Kidney epithelial cell (primary cell): ENCODE measurements at places on chromosomes 4 and X. TPM values are rescaled to one million over a fixed set of nuclear protein-coding genes. Genes with fewer than 3 reads are reported as not detected.

- no peak for DNase-seq
Observed at GRCh38 chr4:55545641-55546505, 836 bp downstream of the CLOCK start.

- DNase-seq: no peak
Observed at GRCh38 chr4:1740021-1740545, 18.8 kb downstream of the TACC3 start.

- DNase-seq: no peak
Observed at GRCh38 chr4:48710446-48711209, 69.5 kb downstream of the FRYL start.

- DNase-seq: no peak
Observed at GRCh38 chrX:84441143-84441542, 61.1 kb downstream of the HDX start.

- no peak for DNase-seq
Observed at GRCh38 chr4:166259081-166259480, 386.0 kb downstream of the TLL1 start.

DNA sequence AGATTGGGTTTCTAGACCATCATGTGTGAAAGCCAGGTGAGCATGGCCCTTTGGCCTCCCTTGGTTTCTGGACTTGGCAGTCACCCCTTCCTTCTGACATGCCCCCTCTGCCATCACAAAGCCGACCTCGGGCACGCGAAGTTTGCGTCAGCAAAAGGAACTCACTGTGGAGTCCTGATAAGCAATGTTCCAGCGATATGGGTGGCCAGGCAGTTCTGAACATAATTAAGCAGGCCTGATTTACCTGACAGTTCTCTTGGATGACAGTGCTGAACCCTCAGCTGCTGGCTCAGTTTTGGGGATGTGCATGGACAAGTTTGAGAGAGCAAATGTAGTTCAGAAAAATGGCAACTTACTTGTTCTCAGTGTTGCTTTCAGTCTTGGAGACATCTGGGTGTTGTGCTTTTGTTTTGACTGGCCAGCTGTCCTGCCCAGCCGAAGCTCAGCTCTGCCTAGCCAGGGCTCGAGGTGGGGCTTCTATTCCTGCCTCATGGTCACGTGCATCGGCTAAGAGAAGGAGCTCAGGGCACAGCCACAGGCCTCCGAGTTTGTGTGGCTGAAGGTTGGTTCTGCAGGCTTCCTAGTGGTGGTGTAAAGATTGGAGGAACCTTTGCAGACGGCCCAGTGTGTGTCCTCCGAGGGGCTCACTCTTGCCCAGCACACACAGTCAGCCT lies 78.3 kb downstream of the CLDN34 start:
- DNase-seq: no peak

- DNase-seq: no peak
Observed at GRCh38 chr4:80831383-80832361, 198.8 kb upstream of the BMP3 start.

DNA sequence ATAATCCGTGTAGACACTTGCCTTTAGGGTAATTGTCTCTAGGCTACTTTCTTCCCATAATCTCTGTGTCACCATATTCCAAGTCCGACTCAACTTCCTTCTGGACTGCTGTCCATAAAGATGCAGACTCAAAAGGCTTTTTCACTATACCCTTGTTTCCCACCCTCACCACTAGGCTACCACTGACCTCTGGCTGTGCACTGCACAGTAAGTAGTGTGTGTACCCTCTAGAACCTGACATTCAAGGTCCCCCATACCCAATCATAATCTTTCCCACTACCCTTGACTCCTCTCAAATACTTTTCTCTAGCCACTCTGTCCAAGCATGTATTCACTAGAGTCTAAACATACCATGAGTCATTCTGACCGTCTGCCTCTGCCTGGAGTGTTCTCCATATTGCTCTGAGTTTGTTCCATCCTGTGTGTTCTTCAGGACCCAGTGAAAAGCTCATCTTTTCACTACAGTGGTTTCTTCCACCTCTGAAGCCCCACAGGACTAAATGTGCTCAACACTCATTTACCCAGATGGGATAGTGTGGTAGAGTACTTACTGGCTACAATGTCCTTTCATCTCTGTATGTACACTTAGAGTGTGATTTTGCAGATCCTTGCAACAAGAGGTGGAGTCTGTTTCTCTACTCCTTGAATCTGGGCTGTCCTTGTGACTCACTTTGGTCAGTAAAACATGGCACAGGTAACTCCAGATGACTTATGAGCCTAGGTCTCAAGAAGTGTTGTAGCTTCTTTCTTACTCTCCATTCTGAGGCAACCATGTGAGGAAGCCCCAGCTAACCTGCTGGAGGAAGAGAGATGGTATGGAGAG lies 17.4 kb downstream of the JADE3 start:
- peak; percentile 14 for DNase-seq

DNA sequence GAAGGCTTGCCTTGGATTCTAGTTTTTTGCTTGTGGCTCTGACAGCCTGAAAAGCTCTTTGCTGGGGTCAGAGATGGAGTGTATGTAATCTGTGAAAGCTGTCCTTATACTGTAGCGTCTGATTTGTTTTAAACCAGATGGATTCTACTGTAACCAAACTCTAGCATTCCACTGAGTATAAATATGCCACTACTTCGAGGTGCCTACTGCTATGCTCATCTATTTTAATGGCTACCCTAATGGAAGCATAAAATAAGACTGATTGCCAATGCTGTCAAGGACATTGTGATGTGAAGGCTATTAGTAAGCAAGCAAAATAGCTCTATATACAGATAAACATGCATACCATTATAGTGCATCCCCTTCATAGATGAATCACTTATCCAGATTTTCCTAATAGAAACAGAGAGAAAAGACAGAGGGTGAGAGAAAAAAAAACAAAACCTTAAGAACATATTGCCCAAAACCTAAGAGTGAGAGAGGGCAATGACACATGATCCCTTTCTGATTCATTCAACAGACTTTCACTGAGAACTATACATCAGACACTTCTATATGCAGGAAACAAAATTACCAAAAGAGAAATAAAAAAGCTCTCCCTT lies 1025.8 kb upstream of the LCORL start:
- no peak for DNase-seq

GRCh38 chr4:177339477-177340374 lies 30.1 kb downstream of the NEIL3 start:
- no peak for DNase-seq

DNA sequence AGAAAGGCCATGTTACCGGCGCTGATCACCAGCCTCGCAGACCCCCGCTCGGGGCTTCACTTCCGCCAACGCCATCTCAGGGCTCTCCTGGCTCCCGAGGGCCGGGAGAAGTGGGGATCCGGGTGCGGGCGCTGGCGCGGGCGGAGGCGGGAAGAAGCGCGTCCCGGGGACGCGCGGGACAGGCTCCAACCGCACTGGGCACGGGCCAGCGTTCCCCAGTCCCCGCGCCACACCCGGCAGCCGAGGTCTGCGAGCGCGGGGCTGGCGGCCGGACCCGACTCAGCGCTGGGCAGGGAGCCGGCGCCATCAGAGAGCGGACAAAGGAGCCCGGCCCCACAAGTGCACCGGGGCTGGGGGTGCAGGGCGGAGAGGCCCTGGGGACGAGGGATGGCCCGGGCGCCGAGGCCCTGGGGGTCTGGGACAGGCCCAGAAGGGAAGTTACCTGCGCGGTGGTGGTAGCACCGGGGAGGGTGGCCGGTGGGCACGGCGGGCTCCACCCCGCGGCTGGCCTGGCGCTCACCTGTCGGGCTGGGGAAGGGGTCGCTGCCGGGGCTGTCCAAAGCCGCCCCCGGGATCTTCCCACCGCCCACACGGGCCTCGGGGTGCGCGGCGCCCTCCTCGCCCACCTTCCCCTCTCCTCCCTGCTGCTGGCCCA lies 449 bp downstream of the CTPS2 start:
- DNase-seq: no peak

DNA sequence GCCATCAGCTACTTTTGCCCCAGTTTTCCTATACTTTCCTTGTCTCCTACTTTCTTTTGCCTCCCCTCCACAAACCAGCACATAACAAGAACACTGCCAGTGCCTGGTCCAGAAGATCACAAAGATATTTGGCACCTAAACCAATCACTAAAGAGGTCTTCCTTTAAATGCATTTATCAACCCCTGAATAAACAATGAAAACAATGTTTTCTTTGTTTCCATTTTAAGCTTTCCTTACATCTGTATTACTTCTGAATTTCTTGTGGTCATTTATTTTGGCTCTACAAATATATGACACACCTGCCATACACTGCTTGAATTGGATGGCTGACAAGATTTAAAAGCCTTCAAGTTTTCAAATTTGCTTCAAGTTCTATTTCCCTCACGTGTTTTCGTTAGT lies 43.9 kb downstream of the MBNL3 start:
- DNase-seq: no peak

- no peak for DNase-seq
Observed at GRCh38 chr4:113339430-113339813, 290.0 kb downstream of the ANK2 start.

DNA sequence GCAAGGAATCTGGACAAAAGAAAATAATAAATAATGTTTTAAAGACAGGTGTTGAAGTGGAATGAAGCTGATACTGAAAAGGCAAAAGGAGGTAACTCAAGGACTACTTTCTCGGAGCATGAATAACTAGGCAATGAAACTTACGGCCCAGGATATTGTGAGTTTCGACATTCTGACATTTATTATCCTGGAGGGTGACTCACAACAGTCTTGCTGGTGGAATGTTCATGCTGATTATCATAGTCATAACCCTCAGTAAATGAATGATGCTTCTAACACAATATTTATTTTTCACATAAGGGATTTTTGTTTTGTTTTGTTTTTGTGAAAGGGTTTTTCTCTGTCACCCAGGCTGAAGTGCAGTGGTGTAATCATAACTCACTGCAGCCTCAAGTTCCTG lies 147.0 kb upstream of the HPGD start:
- DNase-seq: peak; percentile 70

DNA sequence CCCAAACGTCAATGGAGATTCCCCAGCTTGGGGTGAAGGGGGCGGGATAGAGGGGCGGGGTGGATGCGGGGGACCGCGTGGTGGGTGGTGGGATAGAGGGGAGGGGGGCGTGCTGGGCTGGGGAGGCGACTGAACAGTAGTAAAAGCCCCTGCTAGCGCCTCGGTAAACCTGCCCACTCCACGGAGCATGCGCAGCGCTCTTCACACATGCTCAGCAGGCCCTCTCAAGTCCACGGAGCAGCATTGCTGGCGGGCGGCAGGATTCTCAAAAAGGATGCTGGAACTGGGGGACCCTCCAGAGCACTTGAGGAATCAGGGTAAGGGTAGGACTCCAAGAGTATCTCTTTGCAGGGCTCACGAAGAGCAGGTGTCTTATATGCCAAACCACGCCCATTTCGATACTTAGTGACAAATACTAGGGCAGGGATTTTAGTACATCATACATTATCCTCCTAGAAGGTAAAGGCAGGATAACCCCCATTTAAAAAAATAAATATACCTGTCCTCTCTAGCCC lies 378 bp upstream of the RPS6KA6 start:
- DNase-seq: peak; percentile 14

GRCh38 chr4:80911458-80911857 lies 119.0 kb upstream of the BMP3 start:
- no peak for DNase-seq

DNA sequence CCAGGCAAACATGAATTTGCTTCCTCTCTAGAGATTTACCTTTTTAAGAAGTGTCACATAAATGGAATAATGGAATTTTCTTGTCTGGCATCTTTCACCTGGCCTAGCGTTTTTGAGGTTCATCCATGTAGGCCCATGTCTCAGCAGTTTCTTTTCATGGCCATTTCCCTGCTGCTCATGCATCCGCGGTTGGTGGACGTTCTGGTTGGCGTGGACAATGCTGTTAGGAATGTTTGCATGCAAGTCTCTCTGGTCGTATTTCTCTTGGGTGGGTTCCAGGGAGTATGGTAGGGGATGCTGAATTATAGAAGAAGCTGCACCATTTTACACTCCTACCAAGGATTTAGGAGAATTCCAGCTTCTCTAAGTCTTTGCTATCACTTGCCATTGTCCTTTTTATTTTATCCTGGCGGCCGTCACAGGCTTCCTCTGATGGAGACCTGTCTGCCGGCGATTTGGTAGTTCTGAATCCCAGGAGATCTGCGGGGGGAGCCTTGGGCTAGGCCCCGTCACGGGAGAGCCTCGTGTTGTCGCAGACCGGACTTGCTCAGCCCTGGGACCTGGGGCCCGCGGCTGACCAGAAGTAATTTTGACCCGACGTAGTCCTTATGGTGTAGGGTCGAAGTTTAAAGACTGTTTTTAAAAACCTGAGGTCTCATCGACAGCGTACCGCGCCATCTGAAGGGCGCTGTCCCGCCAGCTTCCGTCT lies 56.9 kb upstream of the TADA2B start:
- DNase-seq: no peak

DNA sequence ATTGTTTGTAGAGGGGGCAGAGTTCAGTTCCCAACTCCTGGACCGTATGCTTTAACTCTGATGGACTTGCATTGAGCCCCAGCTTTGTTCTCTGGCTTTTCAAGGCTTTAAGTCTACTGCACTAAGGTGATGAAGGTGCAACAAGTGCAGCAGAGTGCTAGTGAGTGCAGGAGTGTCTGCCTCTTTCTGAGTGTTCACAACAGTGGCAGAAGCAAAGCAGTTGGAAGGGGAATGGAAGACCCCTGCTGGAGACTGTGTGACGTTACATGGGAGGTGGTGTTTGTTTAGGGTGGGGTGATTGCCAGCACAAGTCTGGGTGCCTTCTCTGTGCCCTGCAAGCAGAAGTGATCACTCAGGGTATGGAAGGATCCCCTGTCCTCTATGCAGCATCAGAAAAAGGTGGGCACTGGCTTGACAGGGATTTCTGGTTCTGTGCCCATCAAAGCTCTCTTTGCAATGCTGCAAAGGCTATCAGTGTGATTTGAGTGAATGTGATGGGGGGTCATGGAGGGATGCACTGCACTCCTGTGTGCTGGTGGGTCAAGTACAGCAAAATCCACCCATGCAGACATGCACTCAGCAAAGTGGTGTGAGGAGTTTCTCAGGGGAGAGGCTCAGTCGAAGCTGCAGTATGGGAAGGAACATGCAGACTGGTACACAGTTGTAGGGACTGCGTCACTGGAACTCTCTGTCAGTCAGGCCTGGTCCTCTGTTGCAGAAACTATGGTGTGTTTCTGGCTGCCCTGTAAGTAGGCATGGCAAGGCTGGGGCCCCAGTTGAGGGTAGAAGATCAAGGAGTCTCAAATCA lies 70.9 kb upstream of the UGT2B7 start:
- no peak for DNase-seq

ENOPH1 gene
- 55.3 and 56.3 TPM in 2 replicates for total RNA-seq

NSUN7 gene
- 8.9 and 9.9 TPM in 2 replicates for total RNA-seq

ZIC3 gene
- total RNA-seq: not detected in 2 replicates

GPR173 gene
- 4.8 and 6.4 TPM in 2 replicates for total RNA-seq

TEX11 gene
- not detected in 2 replicates for total RNA-seq

OPN1MW3 gene
- not detected in 2 replicates for total RNA-seq

TRPC5OS gene
- not detected in 2 replicates for total RNA-seq

BEX4 gene
- total RNA-seq: 80.8 and 84.0 TPM in 2 replicates
